Fibroblast of lung (primary cell): ENCODE measurements at places on chromosomes 6 and 20. TPM values are rescaled to one million over a fixed set of nuclear protein-coding genes. Genes with fewer than 3 reads are reported as not detected.

Gene IL20RA
- total RNA-seq = 0.33 and 0.77 TPM in 2 replicates

Gene TREM2
- under 0.01 and 0.17 TPM in 2 replicates for total RNA-seq

Gene ULBP1
- total RNA-seq = 0.26 and 0.83 TPM in 2 replicates

Gene ATRN
- total RNA-seq = 24.1 and 30.6 TPM in 2 replicates

Gene POU3F2
- not detected in 2 replicates for total RNA-seq
